Uterus (tissue), 4 donors: ENCODE measurements at places on chromosomes 16 and 17. TPM values are rescaled to one million over a fixed set of nuclear protein-coding genes. Genes with fewer than 3 reads are reported as not detected.

- no peaks in the 10 kb centered on the region for H3K27me3 ChIP-seq
- H3K36me3 ChIP-seq: no peaks in the 10 kb centered on the region
- DNase-seq: no peak
- no peak overlapping the region for H3K4me3 ChIP-seq
- peaks cover 19% of the 10 kb centered on the region for H3K4me1 ChIP-seq
- H3K27ac ChIP-seq: no peak overlapping the region
Observed at GRCh38 chr17:80964859-80965580, 26.6 kb upstream of the CHMP6 start.

DNA sequence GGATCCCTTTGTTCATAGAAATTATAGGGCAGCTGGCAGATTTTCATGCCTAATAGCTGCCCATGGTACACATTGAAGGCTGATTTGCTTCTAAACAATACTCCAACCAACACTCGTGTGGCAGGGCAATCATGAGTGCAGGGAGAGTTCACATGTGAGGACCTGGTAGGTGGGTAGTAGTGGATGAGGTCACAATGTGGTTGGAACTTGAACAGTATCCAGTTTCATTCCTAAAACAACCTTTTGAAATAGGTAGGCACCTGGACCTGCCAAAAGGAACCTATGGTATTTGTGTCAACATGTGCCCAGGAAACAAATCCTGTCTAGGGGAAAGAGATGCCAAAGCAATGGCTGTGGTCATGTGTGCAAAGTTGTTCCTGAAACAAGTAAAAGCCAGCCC, 32.8 kb downstream of the CCL4 start:
- H3K4me1 ChIP-seq: no peaks in the 10 kb centered on the region
- DNase-seq: no peak
- no peak overlapping the region for H3K27ac ChIP-seq
- H3K36me3 ChIP-seq: no peaks in the 10 kb centered on the region

- no peak overlapping the region for H3K27ac ChIP-seq
- DNase-seq: no peak
- H3K27me3 ChIP-seq: no peaks in the 10 kb centered on the region
- H3K36me3 ChIP-seq: no peaks in the 10 kb centered on the region
- no peak overlapping the region for H3K4me3 ChIP-seq
- no peaks in the 10 kb centered on the region for H3K4me1 ChIP-seq
Observed at GRCh38 chr16:65153365-65154105, 31.7 kb upstream of the CDH11 start.

EPN2 gene
- total RNA-seq: 53.3 TPM

- H3K4me1 ChIP-seq: no peaks in the 10 kb centered on the region
- H3K36me3 ChIP-seq: no peaks in the 10 kb centered on the region
- H3K27ac ChIP-seq: no peak overlapping the region
- no peaks in the 10 kb centered on the region for H3K27me3 ChIP-seq
Observed at GRCh38 chr17:55540414-55541091, 29.3 kb upstream of the SMIM36 start.

- no peak overlapping the region for H3K27ac ChIP-seq
- no peaks in the 10 kb centered on the region for H3K27me3 ChIP-seq
- H3K4me1 ChIP-seq: no peaks in the 10 kb centered on the region
- no peaks in the 10 kb centered on the region for H3K36me3 ChIP-seq
- H3K4me3 ChIP-seq: no peak overlapping the region
Observed at GRCh38 chr16:24253192-24253591, 2.9 kb upstream of the CACNG3 start.

DNA sequence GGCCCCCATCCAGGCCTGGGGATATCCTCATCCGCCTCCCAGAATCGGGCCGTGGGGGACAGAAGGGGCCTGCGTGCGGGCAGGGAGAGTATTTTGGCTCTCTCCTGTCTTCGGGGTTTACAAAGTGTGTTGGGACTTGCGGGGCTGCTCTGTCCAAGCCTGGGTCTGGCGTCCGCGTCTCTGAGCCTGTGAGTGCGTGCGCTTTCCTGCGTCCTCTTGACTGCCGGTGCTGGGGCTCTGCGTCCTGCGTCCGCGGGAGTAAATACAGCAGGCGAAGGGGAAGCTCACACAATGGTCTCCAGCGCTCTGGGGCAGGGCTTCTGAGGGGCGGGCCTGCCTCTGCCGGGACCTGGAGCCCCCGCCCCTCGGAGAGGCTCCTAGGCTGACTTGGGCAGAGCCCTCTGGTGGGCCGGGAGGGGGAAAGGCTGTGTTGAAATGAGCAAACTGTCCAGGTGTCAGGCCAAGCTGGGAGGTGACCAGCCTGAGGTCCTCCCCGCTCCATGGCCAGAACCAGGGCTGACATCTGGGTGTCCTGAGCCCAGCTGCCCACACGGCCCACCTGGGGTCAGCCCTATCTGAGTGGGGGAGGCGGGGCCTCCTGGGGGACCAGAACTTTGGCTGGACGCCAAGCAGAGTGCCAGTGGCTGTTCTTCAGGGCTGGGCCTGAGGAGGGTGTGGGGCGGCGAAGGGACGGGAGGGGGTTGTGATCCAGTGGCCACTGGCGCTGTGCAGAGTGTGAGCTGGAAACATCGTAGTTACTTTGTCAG, 233.6 kb downstream of the SEC14L1 start:
- no peaks in the 10 kb centered on the region for H3K27me3 ChIP-seq
- H3K4me3 ChIP-seq: peak overlapping the region; percentile 72
- H3K27ac ChIP-seq: peak overlapping the region; percentile 98
- H3K4me1 ChIP-seq: peaks cover 44% of the 10 kb centered on the region

DNA sequence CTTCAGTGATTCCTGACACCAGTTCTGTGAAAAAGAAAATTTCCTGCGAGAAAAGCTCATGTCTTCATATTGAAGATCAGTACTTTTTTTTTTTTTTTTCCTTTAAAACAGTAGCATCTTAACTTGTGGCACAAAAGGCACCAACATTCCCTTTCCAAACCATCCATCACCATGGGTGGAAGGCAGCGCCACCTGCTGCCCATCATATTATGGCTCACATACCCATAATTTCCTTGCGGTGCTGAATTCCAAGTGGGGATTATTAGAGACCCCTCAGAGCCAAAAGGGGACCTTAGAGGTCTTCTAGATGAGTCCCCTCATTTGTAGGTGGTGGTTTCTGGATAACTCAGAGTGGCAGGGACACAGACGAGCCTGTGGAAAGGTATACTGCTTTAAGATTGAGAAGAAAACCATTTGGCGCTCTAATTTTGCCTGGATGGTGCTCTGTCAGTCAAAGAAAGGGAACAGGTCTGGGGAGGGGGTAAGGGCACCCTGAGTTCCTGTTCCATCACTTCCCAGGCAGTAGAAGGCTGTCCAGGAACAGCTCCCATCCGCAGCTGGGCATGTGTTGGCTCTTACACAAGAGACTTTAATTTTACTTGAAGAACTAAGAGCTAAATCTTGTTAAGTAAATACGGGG, 7.9 kb upstream of the SOST start:
- H3K4me1 ChIP-seq: no peaks in the 10 kb centered on the region
- H3K36me3 ChIP-seq: no peaks in the 10 kb centered on the region
- DNase-seq: peak; percentile 61
- no peaks in the 10 kb centered on the region for H3K27me3 ChIP-seq
- no peak overlapping the region for H3K27ac ChIP-seq

DNA sequence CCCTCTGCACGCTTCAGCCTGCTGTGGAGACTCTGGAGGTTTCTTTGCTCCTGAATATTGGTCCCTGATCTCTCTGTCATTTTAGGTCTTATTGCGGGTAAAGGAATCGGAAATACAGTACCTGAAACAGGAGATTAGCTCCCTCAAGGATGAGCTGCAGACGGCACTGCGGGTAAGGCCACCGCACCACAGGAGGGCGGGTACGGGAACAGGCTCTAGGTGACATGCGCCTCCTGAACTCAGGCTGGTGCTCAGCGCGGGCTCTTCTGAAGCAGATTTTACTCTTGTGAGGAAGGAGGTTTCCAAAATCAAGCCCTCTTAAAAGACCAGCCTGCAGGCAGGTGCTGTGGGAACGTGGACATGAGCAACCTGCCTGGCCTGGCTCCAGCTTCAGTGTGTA, 29.8 kb downstream of the PLD6 start:
- DNase-seq: no peak
- no peak overlapping the region for H3K27ac ChIP-seq
- no peaks in the 10 kb centered on the region for H3K36me3 ChIP-seq
- no peaks in the 10 kb centered on the region for H3K4me1 ChIP-seq
- no peak overlapping the region for H3K4me3 ChIP-seq

GRCh38 chr17:58605470-58605869, 86.4 kb downstream of the TEX14 start:
- DNase-seq: no peak
- no peak overlapping the region for H3K27ac ChIP-seq
- H3K4me1 ChIP-seq: no peaks in the 10 kb centered on the region
- H3K36me3 ChIP-seq: no peaks in the 10 kb centered on the region

MPV17L gene
- total RNA-seq: 8.7 TPM

ATXN7L3 gene
- total RNA-seq: 35.9 TPM

FGF11 gene
- 2.8 TPM for total RNA-seq

GRCh38 chr17:2937331-2938003, 125.9 kb downstream of the OR1D5 start:
- no peak overlapping the region for H3K4me3 ChIP-seq
- H3K27me3 ChIP-seq: no peaks in the 10 kb centered on the region
- H3K4me1 ChIP-seq: no peaks in the 10 kb centered on the region
- no peaks in the 10 kb centered on the region for H3K36me3 ChIP-seq

- no peak overlapping the region for H3K27ac ChIP-seq
- no peaks in the 10 kb centered on the region for H3K27me3 ChIP-seq
- no peak for DNase-seq
Observed at GRCh38 chr17:72977771-72978417, 114.6 kb downstream of the SLC39A11 start.

DNA sequence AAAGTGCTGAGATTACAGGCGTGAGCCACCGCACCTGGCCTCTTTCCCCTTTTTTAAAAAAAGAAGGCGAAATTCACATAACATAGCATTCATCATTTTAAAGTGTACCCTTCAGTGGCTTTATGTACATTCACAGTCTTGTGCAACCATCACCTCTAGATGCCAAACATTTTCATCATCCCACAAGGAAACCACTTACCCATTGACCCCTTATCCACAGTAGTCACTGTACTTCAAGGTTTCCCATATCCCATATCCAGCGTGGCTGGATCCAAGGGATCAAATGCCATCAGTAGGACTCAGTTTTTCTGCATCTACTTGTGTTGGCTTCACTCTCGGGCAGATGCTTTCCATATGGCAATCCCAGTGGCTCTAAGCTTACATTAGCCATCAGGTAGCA, 50.3 kb downstream of the BMERB1 start:
- no peak overlapping the region for H3K4me3 ChIP-seq
- H3K36me3 ChIP-seq: no peaks in the 10 kb centered on the region
- DNase-seq: no peak
- no peak overlapping the region for H3K27ac ChIP-seq

DNA sequence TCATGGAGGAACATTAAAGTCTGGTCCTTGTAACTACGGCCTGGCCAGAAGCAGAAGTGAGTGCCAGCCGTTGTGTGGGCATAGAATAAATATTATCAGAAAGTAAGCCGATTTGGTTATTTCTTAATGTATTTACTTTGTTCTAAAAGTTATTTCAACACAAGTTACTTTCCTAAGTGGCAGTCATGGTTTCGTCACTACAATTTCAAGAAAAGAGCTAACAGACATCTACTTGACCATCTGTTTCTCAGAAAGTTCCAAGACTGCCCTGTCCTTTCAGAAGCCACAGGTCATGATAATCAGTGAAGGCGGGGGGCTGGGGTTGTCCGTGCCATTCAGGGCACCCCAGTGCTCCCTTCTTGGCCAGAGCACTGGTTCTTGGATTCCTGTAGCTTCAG, 14.9 kb upstream of the FASN start:
- no peaks in the 10 kb centered on the region for H3K27me3 ChIP-seq
- H3K4me1 ChIP-seq: no peaks in the 10 kb centered on the region
- no peak overlapping the region for H3K4me3 ChIP-seq
- DNase-seq: no peak

GRCh38 chr17:74453665-74454196, 12.7 kb upstream of the CD300A start:
- H3K27ac ChIP-seq: peak overlapping the region; percentile 81
- H3K4me3 ChIP-seq: peak overlapping the region; percentile 43

- H3K27ac ChIP-seq: peak overlapping the region; percentile 88
- no peak overlapping the region for H3K4me3 ChIP-seq
- H3K4me1 ChIP-seq: peaks cover 17% of the 10 kb centered on the region
- no peak for DNase-seq
Observed at GRCh38 chr17:5585836-5586521, 1.7 kb upstream of the NLRP1 start.

NOXO1 gene
- not detected for total RNA-seq
